ENCODE measurements at places on chromosomes 12 and 14. TPM values are rescaled to one million over a fixed set of nuclear protein-coding genes. Genes with fewer than 3 reads are reported as not detected.

GRCh38 chr12:4779749-4780148 lies 59.5 kb downstream of the GALNT8 start:
- DNase-seq: no peak

DNA sequence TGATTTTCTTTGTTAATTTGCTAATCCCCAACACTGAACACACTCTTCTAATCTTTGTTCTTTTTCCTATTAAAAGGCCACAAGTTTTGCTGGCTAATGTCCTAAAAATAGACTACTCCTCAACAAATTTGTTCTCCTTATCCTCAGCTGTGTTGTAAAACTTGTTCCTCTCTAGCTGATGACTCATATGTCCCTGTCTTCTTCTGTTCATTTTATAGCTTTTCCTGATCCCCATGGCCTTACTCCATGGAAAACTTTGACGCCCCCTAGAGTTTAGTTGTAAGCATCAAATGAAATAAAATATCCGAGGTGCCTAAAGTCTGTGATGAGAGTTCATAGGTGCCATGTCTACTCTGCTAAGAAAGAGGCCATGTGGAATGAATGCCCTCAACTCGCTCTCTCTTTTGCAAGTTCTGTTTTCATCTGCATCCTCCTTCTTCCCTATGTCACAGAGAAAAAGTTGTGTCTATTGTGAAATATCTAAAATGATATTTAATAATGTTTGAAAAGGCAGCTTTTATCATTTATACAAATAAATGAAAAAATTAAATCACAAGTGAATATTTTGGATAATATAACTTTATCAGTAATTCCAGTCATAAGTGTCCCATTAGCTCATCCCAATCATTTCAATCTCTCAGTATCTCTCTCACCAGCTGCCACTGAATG lies 237.9 kb downstream of the IPO8 start:
- peak; percentile 85 for DNase-seq

GRCh38 chr12:114686426-114686772 lies 2.4 kb upstream of the TBX3 start:
- peak; percentile 29 for DNase-seq

The PIP4P1 gene
- 41.0 TPM for total RNA-seq

The TGFB3 gene
- total RNA-seq: 16.5 TPM

GRCh38 chr12:6927379-6928021 lies at the start of gene ATN1:
TSS of gene ATN1 (plus strand) at chr12:6927959. CDS start at chr12:6934002, 6,043 bp downstream.
- peak; percentile 97 for DNase-seq

The LHX5 gene
- not detected for total RNA-seq

- peak; percentile 79 for DNase-seq
These were observed 6.9 kb downstream of the GNPTAB start for GRCh38 chr12:101823891-101824290.

DNA sequence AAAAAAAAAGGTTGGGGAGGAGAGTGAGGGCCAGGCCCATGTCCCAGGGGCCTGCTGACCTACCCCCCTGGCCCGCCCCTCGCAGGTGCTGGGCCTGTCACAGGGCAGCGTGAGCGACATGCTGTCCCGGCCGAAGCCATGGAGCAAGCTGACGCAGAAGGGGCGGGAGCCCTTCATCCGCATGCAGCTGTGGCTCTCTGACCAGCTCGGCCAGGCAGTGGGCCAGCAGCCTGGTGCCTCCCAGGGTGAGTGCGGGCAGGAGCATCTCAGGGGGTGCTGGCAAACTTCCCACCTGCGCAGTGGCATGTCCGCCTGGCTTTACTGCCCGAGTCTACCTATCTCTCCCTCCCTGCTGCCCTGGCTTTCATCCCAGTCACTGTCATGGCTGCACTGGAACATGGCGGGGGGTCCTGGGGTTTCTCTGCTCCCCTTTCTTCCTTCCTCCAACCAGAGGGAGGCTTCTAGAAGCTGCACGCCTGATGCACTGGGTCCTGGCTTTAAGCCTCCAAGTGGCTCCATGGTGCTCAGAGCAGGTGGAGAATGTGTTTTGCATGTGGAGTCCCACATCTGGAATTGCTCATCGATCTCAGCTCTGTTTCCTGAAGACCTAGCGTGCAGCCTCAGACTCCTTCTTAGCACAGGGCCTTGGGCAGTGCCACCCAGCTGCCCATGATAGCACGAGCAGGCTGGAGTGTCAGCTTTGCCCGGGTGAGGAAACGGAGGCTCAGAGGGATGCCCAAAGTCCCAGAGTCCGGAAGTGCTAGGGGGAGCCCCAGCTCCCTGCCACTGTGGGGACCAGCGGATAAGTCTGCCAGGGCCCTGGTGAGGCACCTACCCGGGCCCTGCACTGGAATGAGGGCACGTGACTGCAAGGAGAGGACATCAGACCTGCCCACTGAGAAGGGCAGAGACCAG lies 46.3 kb downstream of the PHETA1 start:
- DNase-seq: peak; percentile 81

DNA sequence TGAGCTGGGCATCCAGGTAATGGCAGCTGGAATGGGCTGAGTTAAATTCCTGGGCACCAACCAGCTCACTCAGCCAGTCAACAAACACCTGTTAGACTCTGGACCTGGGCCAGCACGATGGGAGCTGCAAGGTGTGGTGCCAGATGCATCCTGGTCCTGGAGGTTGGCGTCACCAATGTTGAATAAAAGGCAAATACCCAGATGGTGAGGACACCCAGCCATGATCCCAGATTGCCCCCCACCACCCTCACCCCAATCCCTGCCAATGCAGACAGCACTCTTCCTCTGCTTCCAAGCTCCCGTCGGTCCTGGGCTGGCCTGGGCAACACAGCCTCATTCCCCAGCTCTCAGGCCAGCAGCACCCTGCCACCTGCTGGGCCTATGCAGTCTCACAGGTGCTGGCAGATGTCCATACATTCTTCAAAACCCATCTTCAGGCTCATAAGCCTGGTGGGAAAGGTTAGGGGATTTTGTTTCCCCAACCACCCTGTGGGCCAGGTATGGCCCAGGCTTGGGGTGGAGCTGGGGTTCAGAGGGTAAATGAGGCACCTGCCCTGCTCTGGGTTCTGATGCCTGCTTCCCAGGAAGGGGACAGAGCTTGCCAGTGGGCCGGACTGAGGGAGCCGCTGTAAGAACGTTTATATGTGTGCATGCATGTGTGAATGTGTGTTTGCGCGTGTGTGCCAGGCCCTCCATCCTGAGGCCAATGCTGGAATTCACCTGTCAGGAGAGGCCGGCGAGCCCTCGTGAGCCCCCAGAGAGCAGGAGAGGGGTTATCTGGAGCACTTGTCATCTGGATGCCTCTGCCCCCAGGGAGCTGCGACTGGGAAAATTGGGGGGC lies 58.0 kb downstream of the LGMN start:
- peak; percentile 93 for DNase-seq

- no peak for DNase-seq
These were observed 16.2 kb upstream of the RNASE1 start for GRCh38 chr14:20818861-20819260.

GRCh38 chr12:116537101-116537904 lies 21.9 kb upstream of the MAP1LC3B2 start:
- DNase-seq: no peak

DNA sequence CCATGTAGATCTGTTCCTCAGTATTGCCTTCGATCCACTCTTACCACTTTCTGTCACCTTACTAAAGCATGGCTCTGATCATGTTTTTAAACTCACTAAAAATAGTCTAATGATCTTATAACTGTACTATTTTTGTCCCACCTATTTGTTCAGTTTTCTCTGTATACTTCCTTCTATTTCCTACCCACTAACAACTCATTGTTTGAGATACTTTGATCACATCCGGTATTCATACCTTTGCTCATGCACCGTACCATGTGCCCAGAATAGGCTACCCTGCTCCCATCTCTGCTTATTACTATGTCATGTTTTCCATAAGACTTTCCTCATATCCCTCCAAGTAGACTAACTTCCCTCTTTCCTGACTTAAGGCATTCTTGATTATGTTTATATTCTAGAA lies 128.6 kb downstream of the MED13L start:
- DNase-seq: no peak

- DNase-seq: peak; percentile 92
These were observed 8.6 kb downstream of the GIT2 start for GRCh38 chr12:109987615-109988014.

The ADSS1 gene
- 4.3 TPM for total RNA-seq

- DNase-seq: no peak
These were observed 135.3 kb downstream of the SMOC1 start for GRCh38 chr14:70014406-70015095.

The TM9SF1 gene
- total RNA-seq: 84.3 TPM

The NOC4L gene
- total RNA-seq: 11.2 TPM

GRCh38 chr12:3251067-3251466 lies 173.9 kb downstream of the TSPAN9 start:
- no peak for DNase-seq

DNA sequence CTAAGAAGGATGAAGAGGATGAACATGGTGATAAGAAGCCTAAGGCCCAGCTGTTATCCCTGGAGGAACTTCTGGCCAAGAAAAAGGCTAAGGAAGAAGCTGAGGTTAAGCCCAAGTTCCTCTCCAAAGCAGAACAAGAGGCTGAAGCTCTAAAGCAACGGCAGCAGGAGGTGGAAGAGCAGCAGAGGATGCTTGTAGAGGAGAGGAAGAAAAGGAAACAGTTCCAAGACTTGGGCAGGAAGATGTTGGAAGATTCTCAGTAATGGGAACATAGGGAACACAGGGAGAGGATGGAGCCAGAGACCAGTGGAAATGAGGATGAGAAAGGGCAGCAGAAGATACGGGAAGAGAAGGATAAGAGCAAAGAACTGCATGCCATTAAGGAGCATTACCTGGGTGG lies 27.5 kb upstream of the KRT77 start:
- no peak for DNase-seq

DNA sequence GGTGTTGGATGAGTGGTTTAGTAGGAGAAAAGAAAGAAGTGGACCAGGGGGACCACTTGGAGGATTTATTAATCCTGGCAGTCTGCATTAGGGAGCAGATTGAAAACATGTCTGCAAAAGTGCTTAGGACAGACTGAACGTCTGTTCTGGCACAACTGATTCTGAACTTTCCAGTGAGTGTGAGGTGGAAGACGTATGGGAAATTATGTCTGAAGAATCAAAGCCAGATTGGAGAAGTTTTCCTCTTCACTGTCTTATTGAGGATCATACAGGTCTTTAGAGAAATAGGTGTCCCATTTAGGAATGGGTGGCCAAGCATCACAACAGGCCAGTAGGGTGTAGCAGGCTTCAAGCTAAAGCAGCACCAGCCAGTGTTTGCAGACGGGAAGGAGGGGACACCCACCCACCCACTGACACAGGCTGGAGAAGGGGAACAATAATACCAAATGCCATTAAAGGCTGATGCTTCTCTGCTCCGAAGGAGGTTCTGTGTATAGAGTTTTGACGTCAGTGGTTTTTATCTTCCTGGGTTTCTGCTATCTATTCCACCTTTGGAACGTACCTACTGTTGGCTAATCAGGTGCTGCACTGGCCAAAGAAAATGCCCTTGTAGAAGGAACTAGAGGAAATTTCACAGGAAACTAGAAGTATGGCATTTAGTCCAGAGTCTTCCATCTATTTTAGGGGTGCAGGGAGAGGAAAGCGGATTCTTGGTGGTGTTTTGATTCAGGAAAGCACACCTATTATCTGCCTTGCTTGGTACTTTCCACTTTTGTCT lies 1.8 kb downstream of the SRRM4 start:
- no peak for DNase-seq

DNA sequence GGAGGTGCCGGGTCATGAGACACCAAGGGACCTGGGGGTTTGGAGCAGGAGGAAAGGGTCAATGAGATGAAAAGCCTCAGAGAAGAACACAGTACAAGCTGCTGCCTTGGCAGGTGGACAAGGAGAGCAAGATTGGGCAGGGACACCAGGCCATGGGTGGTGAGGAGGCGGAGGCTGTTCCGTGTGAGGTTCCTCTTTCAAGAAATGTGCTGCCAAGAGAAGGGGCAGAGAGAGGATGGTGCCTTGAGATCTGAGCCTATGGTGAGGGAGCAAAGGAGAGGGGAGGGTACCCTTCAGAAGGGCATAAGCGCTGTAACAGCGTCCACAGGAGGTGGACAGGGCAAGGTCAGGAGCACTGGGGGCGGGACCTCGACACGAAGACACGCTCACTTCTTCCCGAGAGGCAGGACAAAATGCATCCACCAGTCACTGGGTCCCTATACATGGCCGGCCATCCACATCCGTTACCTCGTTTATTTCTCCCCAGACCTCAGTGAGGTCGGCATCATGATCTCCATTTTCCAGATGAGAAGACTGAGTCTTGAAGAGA lies 100.2 kb downstream of the B4GALNT3 start:
- peak; percentile 74 for DNase-seq
